Left renal pelvis (tissue), 4 donors: ENCODE measurements at places on chromosomes 2 and 18.

DNA sequence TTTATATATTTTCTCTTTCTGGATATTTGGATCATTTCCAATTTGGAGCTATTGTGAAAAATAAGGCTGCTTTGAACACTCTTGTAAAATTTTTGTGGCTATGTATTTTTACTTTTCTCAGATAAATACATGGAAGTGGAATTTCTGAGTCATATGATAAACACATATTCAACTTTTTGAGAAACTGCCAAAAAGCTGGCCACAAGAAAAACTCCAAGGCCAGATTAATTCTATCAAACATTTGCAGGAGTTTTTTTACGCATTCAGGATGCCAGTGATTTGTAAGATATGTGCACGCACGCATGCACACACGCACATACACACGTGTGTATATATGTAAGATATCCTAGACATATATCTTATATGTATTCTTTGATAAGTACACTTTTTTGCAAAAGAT lies 477.5 kb upstream of the SPHKAP start:
- DNase-seq: no peak

DNA sequence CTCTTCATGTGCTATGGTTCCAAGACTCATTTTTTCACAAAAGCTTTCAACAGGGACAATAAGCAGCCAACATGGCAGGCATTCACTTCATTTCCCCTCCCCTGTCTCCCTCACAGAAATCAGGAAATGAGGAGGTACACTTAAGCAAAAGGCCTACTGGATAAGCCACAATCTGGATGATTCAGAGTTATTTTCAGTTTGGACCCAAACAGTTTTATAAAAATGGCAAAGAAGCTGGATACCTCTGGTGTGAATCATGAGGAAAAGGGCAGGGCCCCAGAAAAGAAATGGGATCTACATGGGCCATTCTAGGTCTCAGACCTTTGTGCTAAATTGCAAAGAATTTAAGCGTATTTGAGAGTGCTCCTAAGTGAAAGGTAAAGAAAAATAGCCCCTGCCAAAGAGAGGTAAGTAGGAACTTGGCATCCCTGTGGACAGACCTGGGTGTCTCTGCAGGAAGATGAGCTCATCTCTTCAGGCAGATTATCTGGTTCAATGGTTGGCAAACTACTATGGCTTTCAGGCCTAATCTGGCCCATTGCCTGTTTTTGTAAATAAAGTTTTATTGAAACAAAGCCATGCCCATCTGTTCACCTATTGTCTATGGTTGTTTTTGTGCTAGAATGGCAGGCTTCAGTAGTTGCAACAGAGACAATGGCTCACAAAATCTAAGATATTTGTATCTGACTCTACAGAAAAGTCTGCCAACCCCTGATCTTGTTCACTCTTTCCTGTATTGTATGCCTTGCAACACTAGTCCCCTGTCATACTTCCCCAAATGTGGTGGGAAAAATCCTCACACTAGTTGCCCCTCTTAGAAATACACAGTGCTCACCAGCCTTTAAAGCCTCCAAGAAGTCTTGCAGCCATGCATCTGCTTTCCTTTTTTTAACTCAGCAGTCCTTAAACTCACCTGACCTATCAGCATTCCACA lies 315.0 kb downstream of the ALK start:
- no peak for DNase-seq

DNA sequence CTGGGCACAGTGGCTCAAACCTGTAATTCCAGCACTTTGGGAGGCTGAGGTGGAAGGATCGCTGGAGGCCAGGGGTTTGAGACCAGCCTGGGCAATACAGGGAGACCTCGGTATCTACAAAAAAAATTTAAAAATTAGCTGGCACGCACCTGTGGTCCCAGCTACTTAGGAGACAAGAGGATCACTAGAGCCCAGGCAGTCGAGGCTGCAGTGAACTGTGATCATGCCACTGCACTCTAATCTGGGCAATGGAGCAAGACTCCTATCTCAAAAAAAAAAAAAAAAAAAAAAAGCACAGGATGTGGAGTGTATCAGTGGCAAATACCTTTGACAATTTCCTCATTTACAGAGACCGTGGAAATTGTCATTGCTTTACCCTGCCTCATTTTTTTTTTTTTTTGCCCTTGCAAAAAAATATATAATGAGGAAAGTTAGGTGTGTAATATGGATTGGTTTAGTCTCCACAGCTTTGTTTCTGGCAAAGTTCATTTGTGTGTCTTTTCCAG lies 20.9 kb upstream of the PPP1CB start:
- no peak for DNase-seq

DNA sequence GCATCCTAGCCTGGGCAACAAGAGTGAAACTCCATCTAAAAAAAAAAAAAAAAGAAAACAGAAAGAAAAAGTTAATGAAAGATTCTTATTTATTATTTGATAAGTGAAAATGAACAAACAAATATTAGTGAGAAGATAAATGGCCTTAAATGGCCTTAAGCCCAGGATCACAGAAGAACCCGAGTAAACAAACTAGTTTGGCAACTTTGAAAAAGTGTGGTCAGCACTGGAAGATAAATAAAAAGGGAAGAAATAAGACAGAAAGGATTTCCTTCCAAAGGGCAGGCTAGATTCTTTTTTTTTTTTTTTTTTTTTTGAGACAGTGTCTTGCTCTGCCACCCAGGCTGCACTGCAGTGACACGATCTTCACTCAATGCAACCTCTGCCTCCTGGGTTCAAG lies 692.4 kb downstream of the CPS1 start:
- no peak for DNase-seq
